ENCODE measurements at places on chromosomes 11 and 22. TPM values are rescaled to one million over a fixed set of nuclear protein-coding genes. Genes with fewer than 3 reads are reported as not detected.

GRCh38 chr22:33917744-33918406 lies 2.4 kb downstream of the LARGE1 start:
- DNase-seq: no peak

GRCh38 chr11:116853461-116854073 lies 16.1 kb upstream of the APOA1 start:
- peak; percentile 80 for DNase-seq

DNA sequence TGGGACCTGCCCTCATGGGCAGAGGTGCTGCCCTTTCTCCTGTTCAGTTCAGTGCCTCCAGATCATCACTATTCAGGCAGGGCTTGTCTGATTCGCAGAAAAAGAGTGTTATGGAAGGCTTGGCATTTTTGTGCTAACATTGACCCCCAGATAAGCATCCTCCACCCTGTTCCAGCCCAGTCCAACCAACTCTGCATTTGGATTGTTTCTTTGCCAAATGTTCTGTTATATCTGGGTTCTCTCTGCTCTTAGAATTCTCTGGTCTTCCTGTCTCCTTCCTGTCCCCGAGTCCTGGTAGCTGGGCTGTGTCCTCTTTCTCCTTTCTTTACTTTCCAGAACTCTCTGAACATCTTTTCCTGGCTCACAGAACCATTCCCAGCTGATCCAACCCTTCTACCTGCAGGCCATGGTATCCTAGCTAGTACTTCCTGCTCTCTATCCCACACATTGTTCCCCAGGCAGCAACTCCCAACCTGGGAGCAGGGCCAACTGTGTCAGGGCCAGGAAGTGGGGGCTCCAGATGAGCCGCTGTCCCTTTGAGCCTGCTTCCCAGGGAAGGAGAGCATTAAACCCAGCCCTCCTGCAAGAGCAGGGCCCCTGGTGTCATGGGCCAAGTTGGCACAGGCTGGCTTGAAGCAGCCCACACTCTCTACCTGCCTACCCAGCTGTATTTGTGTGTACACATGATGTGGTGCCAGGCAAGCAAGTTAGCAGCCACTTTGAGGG lies 280.7 kb upstream of the CADM1 start:
- DNase-seq: no peak

- DNase-seq: no peak
These were observed 47.1 kb upstream of the MICAL2 start for GRCh38 chr11:12063251-12063650.

- DNase-seq: no peak
These were observed 52.0 kb upstream of the SLC6A5 start for GRCh38 chr11:20547411-20547810.

- DNase-seq: no peak
These were observed 14.4 kb downstream of the ETS1 start for GRCh38 chr11:128572965-128573364.

- DNase-seq: no peak
These were observed 6.8 kb upstream of the OMP start for GRCh38 chr11:77095551-77096490.

GRCh38 chr11:96015906-96016565 lies 92.1 kb upstream of the MTMR2 start:
- DNase-seq: peak; percentile 40

- peak; percentile 80 for DNase-seq
These were observed 32.2 kb downstream of the TRMU start for GRCh38 chr22:46367707-46368191.

DNA sequence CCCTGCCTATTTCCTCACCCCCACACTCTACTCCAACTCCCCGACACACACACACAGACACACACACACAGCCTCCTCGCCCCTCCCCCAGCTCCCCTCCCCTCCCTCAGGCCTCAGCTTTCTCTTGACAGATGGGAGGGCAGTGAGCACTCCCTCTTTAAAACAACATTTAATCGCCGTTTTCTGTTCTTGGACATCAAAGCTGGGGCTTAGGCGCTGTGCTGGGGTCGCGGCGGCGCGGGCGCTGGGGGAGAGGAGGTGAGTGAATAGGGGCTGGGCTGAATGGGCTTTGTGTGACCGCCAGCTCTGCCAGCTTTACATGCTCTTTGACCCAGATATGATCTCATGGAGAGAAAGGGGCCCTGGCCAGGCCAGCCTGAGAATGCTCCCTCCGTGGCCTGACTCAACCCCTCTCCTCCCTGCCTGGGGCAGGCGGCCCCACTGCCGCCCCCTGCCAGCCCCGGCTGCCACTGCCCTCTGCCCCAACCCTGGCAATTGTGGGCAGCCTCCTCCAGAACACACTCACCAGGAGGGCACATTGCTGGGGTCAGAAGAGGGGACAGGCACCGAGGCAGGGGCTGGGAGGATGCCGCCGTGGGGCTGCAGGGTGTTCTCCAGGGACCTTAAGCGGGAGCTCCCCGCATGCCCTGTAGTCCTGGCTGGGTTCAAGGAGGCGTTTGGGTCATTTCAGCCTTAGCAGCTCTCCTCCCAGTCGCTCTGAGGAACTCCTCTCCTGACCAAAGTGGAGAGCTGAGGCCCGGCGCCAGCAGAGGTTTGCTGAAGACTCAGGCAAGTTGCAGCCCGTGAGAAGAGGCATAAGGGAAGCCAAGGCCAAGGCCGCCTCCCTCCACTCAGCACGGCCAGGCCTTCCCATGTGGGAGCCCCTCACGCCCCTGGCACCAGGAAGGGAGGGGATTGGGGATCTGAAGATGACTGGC lies 38.3 kb upstream of the NNMT start:
- no peak for DNase-seq

GRCh38 chr11:35173616-35174566 lies 34.9 kb downstream of the CD44 start:
- DNase-seq: no peak

- DNase-seq: no peak
These were observed 45.5 kb upstream of the ALKBH3 start for GRCh38 chr11:43835104-43835503.

GRCh38 chr11:36328966-36329673 lies 33.0 kb downstream of the PRR5L start:
- no peak for DNase-seq

DNA sequence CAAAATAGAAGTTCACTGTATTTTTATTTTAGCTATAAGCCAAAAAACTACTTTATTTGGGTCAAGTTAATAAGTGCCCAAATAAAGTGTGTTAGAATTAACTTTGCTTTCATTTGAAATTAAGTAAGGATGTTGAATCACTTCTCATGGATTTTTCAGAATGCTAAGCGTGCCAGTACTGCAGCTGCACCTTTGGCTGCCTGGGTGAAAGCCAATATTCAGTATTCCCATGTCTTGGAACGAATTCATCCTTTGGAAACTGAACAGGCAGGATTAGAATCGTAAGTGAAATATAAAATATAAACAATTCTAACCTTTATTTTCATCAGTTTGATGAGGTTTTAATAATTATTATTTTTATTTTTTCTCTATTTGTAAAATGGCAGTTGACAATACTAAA lies 113.6 kb downstream of the DYNC2H1 start:
- DNase-seq: no peak

DNA sequence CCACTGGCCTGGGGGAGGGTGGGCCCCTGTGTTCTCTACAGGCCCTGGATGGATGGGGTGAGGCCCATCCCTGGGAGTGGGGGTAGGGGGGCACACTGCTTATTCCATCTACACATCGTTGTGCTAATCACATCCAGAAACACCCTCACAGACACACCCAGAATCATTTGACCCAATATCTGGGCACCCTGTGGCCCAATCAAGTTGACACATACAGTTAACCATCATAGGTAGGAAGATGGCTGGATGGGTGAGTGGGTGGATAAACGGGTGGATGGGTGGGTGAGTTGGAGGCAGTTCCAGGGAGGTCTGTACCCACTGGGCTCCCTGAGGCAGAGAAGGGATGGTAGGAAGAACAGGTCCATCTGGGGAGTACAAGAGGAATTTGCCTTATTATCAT lies 81.3 kb upstream of the LINC01488 start:
- no peak for DNase-seq

DNA sequence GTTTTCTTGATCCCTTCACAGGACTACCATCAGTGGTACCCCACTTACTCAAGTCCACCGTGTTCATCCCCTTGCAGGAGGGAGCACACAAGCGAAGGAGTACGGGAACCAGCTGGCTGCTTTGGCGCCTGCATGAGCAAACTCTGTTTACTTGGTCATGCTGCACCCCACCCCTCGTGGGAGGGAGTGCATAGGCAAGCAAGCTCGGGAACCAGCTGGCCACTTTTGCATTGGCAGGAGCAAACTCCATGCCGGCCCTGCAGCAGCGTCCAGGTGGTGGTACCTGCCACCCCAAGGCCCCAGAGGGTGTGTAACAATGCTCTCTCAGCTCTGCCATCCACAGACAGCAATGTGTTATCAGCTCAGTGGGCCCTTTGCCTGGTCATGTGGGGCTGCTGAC lies 737.8 kb downstream of the FAM181B start:
- no peak for DNase-seq

DNA sequence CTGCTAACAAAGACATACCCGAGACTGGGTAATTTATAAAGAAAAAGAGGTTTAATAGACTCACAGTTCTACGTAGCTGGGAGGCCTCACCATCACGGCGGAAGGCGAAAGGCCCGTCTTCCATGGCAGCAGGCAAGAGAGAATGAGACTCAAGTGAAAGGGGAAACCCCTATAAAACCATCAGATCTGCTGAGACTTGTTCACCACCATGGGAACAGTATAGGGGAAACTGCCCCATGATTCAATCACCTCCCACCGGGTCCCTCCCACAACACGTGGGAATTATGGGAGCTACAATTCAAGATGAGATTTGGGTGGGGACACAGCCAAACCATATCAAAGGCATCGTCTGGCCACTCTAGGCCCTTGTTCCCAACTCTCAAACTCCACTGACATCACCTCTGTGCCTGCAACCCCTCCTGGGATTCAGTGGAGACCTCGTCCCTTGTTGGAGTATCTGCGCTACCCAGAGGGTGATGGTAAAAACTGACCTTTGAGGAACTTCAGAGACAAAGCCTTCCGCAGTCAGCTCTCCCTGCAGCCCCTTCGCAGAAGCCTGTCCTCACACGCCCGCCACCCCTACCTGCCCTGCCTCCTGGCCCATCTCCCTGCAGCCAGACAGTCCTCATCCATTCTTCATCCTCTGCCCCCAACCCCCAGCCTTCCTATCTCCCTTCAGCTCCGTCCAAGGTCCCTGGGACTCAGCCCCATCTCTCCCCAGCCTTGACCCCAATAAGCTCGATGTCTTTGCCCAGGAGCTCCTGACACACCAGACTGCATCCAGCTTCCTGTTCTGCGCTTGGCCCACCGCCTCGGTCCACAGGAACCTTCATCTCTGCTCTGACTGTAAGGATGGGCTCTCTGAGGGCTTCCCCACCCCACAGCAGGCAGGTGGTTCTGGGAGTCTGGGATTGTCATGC lies 15.8 kb downstream of the CCND1 start:
- DNase-seq: no peak

DNA sequence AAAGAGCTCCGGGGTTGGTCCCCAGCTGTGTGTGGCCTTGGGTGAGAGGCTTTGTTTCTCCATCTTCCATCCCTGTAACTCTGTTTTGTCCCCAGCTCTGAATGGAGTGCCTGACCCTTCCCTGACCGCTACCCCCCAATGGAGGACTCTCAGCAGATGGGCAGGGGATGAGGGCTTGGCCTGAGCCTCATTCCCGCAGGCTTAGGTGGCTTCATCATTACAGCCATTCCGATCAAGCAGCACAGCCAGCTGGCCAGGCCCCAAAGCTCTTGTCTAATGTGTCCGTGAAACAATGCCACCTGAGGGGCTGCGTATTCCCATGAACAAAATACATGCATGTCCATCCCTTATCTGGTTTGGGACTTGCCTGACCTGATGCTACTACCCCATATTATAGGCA lies 3.9 kb upstream of the CDC42EP2 start:
- no peak for DNase-seq

GRCh38 chr22:40491990-40492631 lies 121.7 kb downstream of the SGSM3 start:
- DNase-seq: no peak

GRCh38 chr22:22692707-22693530 lies 48.5 kb downstream of the GGTLC2 start:
- DNase-seq: peak; percentile 55

- DNase-seq: no peak
These were observed 33.0 kb downstream of the GAS2 start for GRCh38 chr11:22699388-22699787.

- no peak for DNase-seq
These were observed 111.0 kb downstream of the DBX1 start for GRCh38 chr11:20049231-20049630.

- DNase-seq: no peak
These were observed 11.0 kb upstream of the NECTIN1 start for GRCh38 chr11:119739975-119740374.

DNA sequence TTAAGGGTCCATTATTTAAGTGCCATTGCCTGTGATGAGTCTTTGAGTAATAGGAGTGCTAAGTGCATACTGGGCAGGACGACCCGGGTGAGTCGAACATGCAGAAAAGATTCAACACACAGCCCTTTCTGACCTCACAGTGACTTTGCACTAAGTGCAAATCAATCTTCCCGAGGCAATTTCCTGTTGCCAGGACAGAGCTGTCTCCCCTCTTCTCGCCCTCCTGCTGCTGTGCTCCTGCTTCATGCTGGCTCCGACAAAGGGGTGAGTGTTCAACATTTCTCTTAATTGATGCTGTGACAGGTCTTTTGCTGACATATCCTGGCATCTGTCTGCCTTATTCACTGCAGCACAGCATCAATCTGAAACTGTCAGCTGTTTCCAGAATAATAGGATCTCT lies 42.0 kb downstream of the MCHR1 start:
- peak; percentile 27 for DNase-seq

- no peak for DNase-seq
These were observed 56.6 kb downstream of the BID start for GRCh38 chr22:17717708-17718107.

GRCh38 chr11:47328449-47329390 lies 23.8 kb downstream of the MYBPC3 start:
- no peak for DNase-seq

DNA sequence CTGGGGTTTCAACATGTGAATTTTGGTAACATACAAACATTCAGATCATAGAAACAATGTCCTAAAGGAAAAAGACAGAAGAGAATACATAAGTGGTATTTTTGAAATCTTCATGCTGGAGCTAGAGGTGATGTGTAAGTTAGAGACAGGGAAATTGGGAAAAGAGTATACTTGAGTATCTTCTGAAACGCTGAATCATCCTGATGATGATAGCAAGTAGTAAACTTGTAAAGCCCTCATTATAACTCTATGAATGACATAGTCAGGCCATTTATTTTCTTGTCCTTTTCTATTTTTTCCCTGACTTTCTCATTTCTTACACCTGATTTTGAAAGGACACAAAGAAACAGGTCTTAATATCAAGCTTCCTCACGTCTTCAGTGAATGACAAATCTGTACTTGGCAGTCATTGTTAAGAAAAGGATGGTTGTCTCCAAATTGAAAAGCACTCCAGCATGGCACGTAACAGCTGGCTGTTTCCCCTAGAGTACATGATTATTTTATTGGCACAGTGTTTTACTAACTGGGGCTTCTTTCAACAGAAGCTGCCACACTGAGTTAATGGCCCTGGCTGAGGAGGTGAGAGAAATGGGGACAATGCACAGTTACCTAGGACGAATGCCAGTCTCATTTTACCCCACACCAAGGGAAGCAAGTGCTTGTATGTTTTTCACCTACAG lies 140.7 kb upstream of the CTSC start:
- DNase-seq: no peak

Gene TTC36
- total RNA-seq: not detected

Gene OR8D1
- not detected for total RNA-seq

Gene LRRN4CL
- not detected for total RNA-seq

Gene C1QTNF5
- total RNA-seq: not detected

Gene C11orf65
- total RNA-seq: 2.2 TPM

Gene TRIM5
- total RNA-seq: 38.0 TPM

Gene CLCF1
- total RNA-seq: not detected

Gene PDE3B
- 17.4 TPM for total RNA-seq

Gene GDPD4
- not detected for total RNA-seq

Gene SOX6
- not detected for total RNA-seq

Gene MS4A1
- 0.36 TPM for total RNA-seq

Gene ZP1
- total RNA-seq: not detected

Gene PIWIL4
- 0.12 TPM for total RNA-seq

Measured in activated naive CD4-positive, alpha-beta T cell treated with anti-CD3 and anti-CD28 coated beads for 36 hours (primary cell).